ENCODE measurements at places on chromosomes 6 and 20.

DNA sequence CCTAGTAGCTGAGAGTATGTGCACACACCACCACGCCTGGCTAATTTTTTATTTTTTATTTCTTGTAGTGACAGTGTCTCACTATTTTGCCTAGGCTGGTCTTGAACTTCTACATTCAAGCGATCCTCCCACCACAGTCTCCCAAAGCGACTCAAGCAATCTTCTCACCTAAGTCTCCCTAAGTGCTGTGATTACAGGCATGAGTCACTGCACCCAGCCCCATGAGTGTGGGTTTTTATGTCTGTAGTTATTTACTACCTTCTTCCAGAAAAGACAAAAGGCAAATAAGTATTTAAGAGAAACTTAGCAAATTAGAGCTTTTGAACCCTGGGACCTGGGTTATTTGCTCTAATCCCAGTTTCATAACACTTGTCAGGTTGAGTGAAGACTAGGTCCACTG, 92.3 kb upstream of the HCRTR2 start:
- DNase-seq = no peak

- DNase-seq = no peak
Measured at GRCh38 chr6:15344831-15345230, 99.0 kb downstream of the JARID2 start.

- peak; percentile 64 for DNase-seq
Measured at GRCh38 chr20:25859649-25860530, 163.2 kb upstream of the ZNF337 start.

DNA sequence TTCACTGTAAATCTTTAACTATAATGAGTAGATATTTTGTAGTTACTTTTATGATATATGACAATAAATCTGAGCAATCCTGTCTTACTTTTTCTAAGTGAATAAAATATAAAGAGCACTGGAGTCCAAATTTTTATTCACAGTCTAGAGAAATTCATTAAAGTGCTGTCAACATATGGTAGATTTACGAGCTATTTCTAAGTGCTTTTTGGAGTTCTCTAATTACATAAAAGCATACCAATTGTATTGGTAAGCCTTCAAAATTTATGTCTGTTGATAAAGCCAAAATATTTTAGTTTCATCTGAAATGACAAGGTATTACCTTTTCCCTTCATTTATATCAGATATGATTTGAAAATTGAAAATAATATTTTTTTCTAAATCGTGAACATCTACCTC, 75.4 kb downstream of the MAN1A1 start:
- DNase-seq = no peak

- DNase-seq = no peak
Measured at GRCh38 chr6:7559651-7560385, 18.3 kb downstream of the DSP start.

DNA sequence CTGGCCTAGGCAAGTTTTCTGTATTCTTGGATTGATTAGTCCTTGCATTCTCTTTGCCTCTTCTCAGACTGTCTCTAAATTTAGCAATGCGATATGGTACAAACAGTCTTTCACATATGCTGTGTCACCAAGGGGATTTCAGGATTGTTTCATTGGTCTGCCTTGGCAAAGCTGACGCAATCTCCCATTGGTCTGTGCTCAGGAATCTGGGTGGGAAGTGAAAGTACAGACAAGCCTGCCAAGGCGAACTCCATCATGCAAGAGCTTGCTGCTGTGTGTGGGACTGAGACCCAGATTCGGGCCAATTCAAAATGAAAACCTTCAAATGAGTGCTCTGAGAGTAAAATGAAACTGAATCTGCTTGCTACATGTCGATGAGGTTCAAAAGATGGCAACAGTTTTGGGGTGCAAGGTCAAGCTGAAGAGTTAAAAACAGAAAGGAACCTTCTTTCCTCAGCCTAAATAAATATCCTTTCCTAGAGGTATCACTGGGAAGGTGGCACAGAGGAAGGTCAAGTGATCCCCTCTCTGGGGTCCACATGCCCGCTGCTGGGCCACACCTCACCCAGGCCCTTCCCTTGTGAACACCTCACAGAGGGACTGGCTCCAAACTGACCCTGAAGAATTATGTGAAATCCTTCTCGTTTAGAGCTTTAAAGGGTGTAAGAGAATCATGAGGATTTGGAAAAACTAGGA, 198.8 kb upstream of the PREP start:
- DNase-seq = peak; percentile 72

GRCh38 chr6:52496631-52497030, 76.5 kb downstream of the EFHC1 start:
- DNase-seq = no peak

DNA sequence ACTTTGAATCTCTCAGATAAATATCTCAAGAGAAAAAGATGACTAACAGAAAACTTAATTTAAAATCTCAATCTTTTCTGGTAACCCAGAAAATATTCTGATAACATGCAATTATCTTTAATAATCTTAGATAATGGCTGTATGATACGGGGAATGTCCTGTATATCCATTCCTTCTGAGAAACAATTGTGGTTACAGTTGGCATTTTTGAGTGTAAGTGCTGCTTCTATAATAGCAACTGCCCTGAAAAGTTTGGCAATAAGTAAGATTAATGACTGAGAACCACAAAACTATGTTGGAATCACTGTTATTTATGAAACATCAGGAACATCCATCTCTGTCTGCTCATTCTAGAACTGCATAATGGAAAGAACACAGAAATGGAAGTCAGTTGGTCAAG, 819.7 kb downstream of the TBC1D32 start:
- no peak for DNase-seq

GRCh38 chr20:41391587-41392001, 25.0 kb upstream of the EMILIN3 start:
- peak; percentile 20 for DNase-seq

Data from kidney tubule cell (primary cell).